Occipital lobe (tissue), 3 donors: ENCODE measurements at places on chromosomes 7 and 10.

DNA sequence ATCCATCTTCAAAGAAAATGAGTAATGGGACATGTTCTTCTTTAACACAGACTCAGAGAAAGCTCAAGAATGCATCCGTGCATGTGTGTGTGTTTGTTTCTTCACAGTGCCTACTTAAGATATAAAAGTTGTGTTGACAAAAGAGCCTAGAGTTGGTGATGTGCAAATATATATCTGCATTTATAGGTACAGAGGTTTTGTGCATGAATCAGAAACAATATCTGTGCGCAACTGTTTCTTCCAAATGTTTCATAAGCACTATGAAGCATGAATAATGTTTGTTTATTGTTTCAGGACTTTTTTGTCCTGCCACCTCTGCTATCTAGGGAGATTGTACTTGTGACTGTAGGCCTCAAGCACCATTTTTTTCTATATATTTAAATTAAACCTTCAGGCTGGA, 229.7 kb downstream of the CSTF2T start:
- DNase-seq = no peak

DNA sequence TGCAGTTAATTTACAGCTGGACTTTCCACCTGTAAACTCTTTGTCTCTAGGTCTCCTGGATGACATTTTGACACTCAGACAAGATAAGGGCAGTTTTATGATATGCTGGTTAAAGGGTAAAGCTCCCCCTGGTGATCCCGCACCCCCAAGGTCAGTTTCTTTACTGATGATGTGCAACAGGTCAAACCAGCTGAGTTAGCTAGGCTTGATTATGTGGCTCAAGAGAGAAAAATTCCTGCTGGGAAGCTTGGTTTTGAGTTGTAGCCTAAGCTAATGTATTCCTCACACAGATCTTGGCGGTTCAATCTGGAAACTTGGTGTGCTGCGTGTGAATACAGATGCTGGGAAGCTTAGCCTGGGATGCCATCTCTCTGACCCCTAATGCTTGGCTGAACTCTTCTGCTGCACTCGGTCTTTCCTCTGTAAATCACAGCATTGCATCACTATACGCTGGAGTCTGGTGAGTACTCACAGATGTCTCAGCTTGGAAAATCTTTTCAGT, 11.4 kb upstream of the AKR1D1 start:
- no peak for DNase-seq

DNA sequence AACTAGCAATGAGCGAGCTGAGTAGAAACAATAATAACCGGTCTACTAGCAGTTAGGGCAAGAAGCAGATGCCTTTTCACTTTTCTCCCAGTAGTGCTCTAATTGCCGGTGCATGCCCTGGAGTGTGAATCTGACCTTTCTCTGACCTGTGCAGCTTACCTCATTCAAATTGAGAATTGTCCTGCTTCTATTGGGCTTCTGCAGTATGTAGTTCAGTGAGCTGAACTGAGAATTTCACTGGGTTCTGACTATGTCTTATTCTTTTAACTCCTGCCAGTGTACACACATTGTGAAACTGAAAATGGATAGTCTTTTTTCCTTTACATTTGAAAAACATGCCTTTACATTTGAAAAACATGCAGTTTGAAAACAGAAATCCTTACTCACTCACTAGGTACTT, 157.9 kb upstream of the GRM3 start:
- DNase-seq = no peak

DNA sequence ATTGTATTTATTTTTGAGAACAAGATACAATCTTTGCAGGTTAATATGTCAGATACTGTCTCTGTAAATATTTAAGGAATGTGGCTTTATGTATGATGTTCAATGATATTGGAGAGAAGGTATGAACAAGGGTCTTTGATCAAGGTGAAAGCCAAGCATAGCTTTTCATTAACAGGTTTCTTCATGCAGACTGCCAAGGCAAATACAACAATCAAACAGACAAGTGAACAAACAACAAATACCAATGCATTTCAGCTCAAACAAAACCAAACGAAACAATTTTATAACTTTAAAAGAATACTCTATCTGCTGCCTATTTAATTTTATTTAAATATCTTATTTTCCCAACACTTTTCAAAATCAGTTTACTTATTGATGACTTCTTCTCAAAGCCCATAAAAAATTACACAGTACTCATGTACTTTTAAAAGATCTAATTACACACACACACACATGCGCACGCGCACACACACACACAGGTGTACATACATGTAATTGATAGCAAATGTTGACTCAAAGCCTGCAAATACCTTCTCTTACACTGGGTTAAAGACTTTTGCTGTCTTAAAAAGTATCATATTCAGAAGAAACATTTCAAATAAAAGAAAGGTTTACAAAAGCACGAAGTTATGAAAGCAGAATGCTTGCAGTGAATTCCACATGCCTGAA, 201.1 kb upstream of the CCDC6 start:
- DNase-seq = no peak

- DNase-seq = no peak
Observed at GRCh38 chr7:133429371-133429770, 176.5 kb downstream of the EXOC4 start.

- no peak for DNase-seq
Observed at GRCh38 chr10:58019863-58020537, 247.7 kb downstream of the IPMK start.

- no peak for DNase-seq
Observed at GRCh38 chr7:16960337-16960965, 78.7 kb upstream of the AGR3 start.

GRCh38 chr10:20863008-20863407, 34.1 kb downstream of the NEBL start:
- no peak for DNase-seq

- no peak for DNase-seq
Observed at GRCh38 chr10:125689955-125690569, 7.1 kb upstream of the TEX36 start.

GRCh38 chr10:1706711-1707110, 30.6 kb downstream of the ADARB2 start:
- no peak for DNase-seq

DNA sequence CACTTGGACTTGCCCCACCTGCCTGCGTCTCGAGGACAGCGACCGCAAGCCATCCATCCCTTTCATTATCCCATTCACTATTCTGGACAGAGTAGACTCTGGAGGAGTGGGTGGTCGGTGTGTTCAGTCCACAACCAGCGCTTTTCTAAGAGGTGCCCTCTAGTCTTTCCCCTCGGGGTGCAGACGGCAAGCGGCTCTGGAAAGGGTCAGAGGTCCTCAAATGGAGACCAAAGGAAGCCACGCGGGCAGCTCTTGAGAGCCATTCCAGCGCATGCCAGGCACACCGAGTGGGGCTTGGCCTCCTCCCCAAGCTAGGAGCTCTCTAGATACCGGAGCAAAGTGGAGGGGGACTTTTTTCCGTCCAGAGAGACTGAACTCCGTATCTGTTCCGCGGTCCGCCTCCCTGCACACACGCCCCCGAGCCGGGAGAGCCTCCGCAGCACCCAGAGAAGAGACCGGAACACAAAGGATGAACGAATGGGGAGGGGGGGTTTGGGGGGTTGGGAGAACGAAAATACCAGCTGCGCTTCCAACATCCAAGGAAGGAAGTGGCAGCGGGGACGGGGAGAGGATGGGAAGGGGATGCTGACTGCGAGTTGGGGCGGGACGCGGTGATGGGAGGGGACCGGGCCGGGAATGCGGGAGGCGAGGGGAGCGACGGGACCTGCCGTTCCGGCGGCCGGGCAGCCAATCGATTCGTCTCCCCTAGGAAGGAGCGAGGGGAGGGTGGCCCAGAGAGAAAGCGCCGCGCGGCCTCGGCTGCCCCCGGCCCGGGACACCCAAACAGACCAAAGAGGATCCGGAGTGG, 515 bp downstream of the GSDME start:
- peak; percentile 78 for DNase-seq

- DNase-seq = no peak
Observed at GRCh38 chr7:100248483-100248882, 28.7 kb downstream of the PVRIG start.

- no peak for DNase-seq
Observed at GRCh38 chr10:125672884-125673283, 10.1 kb downstream of the TEX36 start.

GRCh38 chr7:148747274-148747673, 48.6 kb downstream of the CUL1 start:
- DNase-seq = no peak

- no peak for DNase-seq
Observed at GRCh38 chr10:15567952-15568351, 151.8 kb downstream of the ITGA8 start.

GRCh38 chr10:16570731-16571130, 49.1 kb upstream of the C1QL3 start:
- DNase-seq = no peak

GRCh38 chr7:20417260-20417659, 86.6 kb downstream of the ITGB8 start:
- DNase-seq = no peak

- DNase-seq = no peak
Observed at GRCh38 chr10:79069325-79070080, 737 bp downstream of the ZMIZ1 start.

DNA sequence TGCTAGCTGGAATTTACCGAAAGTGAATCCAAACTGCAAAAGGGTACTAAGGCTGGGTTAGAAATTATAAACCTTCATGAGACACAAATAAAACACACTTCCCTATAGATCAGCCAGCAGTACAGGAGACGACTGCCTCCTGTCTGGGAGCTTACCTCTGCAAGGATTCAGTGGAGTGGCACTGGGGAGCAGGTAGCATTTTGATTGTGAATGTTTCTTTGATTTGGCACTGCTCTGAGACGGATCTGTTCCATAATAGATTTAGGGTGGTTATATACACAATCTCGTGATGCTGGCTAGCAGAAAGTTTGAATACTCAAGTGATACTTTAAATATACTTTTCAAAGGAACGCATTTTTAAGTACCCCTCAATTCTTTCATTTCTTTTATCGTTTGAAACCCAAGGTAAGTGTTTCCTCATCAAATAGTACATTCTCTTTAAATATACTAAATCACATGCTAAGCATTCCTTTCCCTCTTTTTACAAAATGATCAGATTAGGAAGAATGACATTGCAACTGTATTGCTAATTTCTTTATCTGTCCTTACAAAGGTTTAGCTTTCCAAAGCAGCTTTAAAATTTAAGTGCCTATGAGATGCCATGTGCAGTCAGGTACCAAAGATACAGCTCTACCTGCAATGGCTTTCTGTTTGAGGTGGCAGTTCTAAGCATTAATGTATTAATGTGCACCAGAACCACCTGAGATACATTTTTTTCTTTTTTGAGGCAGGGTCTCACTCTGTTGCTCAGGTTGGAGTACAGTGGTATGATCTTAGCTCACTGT, 20.6 kb upstream of the CHCHD3 start:
- DNase-seq = no peak

DNA sequence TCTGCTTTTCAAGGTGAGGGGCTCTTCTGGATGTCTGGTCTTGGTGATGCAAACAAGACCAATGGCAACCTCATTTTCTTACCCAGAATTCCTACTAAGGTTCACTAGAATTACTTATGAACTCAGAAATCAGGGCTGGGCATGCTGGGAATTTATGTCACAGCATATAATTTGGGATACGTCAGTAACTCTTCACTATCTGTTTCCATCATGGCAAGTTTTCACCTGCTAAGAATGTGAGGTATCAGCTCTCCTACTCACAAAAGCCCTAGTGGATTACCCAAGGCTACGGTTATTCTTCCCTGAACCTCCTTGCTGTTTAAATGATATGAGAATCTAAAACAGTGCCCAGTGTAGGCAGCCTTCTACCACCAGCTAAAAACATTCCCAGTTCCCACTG, 53.1 kb downstream of the PNLIPRP2 start:
- no peak for DNase-seq

- DNase-seq = no peak
Observed at GRCh38 chr10:74855027-74855426, 28.6 kb downstream of the KAT6B start.

DNA sequence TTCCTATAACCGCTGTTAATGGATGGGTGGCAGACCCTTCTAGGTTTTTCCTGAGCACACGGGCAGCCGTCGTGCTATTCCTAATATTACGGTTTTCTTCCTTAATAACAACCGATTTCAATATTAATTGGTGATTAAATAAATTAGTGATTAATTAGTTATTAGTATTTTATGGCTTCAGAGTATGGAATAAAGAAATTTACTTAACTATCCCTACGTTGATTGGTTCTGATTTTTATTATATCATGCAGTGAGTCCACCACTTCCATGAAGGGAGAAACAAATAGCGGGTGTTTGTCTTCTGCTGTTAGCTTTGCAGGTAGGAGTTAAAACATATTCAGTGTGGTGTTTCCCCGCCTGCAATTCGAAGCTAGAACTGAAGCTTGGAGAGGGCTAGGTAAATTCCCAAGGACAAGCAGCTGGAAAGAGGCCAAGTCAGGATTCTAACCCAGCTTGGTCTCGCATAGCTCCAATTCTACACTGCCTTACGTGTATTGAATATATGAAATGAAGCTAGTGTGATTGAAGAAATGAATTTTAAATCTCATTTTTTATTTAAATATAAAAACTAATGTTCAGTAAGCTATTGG, 928 bp upstream of the CSTF2T start:
- no peak for DNase-seq

GRCh38 chr10:78543749-78544362, 510.2 kb downstream of the RPS24 start:
- peak; percentile 18 for DNase-seq

DNA sequence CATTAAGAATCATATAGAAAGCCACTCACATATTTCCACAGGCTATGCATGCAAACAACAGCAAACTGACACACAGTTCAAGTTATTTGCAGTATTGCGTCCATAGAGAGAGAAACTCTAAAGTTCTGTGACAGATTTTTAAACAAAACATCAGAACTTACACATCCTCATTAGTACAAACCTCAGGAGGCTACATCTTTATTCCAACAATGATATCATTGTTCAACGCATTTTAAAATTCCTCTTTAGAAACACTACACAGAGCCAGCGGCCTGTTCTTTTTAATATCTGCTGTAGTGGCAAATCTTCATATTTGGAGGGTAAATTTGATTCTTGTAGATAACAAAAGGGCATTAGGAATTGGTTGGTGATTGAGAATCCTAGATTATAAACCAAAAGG, 55.9 kb upstream of the NFE2L3 start:
- no peak for DNase-seq
